ENCODE measurements at places on chromosomes 16 and 17.

DNA sequence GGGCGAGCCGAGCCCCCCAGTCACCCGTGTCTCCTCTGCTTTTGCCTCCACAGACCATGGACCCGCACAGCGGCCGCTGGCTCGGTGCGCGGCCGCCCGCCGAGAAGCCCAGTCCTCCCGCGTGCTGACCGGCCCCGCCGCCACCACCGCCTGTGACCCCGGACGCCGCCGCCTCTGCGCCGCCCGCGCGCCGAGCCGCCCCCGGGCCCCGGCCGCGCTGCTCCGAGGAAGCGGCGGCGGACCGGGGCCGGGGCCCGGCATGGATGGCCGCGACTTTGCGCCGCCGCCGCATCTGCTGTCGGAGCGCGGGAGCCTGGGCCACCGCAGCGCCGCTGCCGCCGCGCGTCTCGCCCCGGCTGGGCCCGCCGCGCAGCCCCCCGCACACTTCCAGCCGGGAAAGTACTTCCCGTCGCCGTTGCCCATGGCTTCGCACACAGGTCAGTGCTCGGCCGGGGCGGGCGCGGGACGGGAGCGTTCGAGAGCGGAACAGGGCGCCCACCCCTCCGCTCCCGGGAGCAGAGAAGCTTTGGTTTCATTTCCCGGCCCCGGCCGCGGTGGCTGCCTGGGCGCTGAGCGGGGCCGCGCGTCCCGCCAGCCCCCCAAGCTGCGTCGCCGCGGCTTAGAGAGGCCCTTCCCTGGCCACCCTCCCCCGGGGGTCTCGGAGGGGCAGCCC, 4.4 kb downstream of the BAHCC1 start:
- no peak for DNase-seq

DNA sequence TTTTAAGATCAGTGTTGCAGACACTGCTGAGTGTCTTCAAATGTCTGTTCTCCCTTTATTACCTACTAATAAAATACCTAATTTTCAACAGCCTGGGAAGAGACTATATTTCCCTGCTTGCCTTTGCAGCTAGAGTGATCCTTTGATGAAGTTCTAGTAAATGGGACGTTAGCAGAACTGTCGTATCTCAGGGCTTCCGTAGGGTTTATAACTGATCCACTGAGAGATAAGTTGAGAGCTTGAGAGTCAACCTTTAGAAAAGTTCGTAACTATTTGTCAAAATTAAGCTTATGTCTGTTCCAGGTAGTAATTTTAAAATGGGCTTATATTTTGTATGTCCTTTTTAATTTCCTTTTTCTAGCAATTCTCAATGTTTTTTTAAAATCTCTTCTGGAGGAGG, 527.0 kb downstream of the MAF start:
- DNase-seq, result no peak

GRCh38 chr17:69949973-69950695, 124.9 kb upstream of the KCNJ16 start:
- DNase-seq, result no peak

- DNase-seq, result no peak
Observed at GRCh38 chr17:81884968-81885367, 6.4 kb downstream of the ALYREF start.

DNA sequence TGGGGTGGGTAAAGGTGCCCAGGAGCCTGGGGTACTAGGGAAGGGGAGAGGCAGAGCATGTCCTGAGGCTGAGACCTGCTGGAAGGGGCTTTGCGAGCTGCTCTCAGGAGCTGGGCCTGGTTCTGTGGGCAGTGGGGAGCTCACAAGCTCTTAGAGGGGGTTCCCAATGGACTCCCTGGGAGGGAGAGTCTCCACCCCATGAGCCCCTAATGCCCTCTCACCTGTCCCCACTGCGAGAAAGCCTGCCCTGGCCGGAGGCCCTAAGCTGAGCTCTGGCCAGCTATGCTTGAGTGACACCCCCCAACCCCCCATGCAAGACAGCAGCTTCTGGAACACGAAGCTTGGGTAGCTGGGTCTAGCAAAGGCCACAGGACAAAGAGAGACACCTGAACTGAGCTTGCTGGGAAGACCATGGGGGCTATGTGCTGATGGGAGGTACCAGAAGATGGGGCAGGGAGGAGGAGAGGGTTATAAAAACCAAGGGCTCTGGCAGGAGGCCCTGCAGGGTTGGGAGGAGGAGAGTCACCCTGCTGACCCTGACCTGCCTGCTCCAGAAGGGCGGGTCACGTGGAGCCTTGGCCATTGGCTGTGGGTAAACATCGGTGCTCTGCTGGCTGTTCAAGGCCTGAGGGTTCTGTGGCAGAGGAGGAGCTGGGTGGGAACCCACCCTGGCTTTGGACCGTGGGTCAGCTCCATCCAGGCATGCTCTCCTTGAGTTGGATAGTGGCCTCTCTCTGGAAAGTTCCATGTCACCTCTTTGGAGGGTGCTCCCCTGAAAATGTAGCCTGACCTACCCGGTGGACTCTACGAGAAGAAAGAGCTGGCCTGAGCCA, 106.7 kb downstream of the RAB11FIP4 start:
- no peak for DNase-seq

GRCh38 chr17:42436391-42436790, 13.3 kb upstream of the CAVIN1 start:
- no peak for DNase-seq

GRCh38 chr17:71936977-71937376, 183.8 kb upstream of the SOX9 start:
- DNase-seq, result no peak

DNA sequence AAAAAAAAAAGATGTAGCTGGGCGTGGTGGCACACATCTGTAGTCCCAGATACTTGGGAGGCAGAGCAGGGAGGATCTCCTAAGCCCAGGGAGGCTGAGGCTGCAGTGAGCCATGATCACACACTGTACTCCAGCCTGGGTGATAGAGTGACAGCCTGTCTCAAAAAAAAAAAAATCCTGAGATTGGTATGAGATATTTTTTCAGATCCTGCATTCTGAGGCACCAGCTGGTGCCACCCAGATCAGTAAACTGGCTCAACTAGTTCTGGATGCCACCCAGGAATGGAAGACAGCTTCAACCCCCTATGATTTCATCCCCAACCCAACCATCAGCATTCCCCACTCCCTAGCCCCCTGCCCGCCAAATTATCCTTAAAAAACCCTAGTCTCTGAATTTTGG, 7.1 kb upstream of the GJC1 start:
- DNase-seq, result no peak

- DNase-seq, result no peak
Observed at GRCh38 chr16:30041841-30042240, 10.8 kb upstream of the TLCD3B start.

DNA sequence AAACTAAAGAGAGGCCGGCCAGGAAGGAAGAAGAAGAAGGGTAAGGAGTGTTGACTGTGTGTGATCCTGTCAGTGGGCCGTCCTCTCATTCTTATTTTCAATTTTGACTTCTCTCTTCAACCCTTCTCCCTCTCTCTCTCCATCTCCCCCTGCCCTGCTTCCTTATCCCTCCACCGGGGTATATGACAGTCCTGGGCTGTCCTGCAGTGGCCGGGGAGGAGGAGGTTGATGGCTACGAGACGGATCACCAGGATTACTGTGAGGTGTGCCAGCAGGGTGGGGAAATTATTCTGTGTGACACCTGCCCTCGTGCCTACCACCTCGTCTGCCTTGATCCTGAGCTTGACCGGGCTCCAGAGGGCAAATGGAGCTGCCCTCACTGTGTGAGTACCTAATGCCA, 5.6 kb downstream of the CHD3 start:
- DNase-seq, result no peak

GRCh38 chr17:72378414-72379390, 257.9 kb downstream of the SOX9 start:
- DNase-seq, result no peak

- no peak for DNase-seq
Observed at GRCh38 chr16:86080131-86080875, 181.3 kb downstream of the IRF8 start.

DNA sequence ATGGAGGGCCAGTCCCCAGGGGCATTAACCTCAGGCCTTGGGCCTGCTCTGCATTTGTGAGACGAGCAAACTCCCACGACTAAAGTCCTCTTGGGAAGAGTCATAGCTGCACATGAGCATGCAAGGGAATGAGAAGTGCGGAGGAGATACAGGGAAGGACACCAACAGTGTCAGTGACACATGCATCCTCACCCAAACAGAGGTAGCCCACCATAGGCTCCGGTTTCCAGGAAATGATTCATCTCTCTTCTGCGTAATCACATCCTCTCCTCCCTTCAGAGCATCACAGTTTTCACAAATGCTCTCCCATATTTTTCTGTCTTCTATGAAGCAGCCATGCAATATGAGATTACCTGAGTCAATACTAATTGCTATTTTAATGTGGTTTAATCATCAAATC, 725.7 kb upstream of the GOT2 start:
- DNase-seq, result no peak

DNA sequence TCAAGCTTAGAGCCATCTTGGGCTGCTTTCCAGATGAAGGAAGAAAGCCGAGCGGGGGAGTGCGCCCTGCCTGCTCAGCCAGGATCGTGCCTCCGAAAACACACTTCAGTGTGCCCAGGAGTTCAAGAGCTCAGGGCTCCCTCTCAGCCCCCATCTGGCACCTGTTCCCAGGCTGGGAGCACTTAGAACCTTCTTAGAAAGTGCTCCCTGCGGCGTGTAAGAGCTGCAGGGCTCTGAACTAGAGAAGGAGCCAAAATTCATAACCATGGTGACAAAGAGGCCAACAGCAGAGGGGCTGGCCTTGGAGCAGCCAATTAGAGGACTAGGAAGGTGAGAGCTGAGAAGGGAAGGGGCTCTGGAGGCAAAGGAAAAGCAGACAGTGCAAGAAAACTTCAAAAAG, 59.0 kb upstream of the TNRC6C start:
- DNase-seq, result no peak

- DNase-seq, result no peak
Observed at GRCh38 chr16:87447323-87447722, 45.5 kb downstream of the ZCCHC14 start.

- no peak for DNase-seq
Observed at GRCh38 chr17:17508646-17509591, 12.7 kb upstream of the RASD1 start.

- DNase-seq, result no peak
Observed at GRCh38 chr17:58283674-58284612, 3.2 kb upstream of the MPO start.

GRCh38 chr16:30644334-30644830, 6.4 kb upstream of the PRR14 start:
- no peak for DNase-seq

DNA sequence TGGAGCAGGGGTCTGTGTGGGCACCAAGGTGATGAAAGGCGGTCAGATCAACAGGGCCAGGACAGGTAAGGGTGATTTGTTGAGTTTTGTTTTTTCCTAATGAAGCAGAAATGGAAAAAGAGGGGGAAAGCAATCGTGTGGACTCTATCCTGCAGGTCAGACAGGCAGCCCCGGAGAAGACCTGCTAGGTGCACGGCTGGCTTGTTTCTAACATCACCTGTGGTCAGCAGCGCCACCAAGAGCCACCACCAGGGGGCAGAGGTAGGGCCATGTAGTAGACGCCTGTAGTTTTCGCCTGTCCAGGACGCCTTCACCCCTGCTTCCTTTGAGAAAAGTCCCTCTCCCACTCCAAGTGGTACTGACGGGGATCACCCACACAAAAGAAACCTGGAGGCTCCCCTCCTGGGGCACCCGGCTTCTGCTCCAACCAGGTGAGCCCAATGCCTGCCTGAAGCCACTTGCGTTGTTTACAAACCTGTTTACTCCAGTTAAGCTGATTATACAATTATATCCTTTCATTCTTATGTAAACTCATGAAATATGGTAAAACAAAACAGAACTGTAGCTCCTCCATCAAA, 54.2 kb upstream of the SEC14L1 start:
- DNase-seq, result peak; percentile 72

GRCh38 chr16:55091213-55091870, 160.7 kb downstream of the IRX5 start:
- DNase-seq, result no peak

GRCh38 chr16:88170528-88170991, 212.2 kb upstream of the ZNF469 start:
- no peak for DNase-seq

- DNase-seq, result no peak
Observed at GRCh38 chr16:4510747-4511426, 27.7 kb downstream of the CDIP1 start.

DNA sequence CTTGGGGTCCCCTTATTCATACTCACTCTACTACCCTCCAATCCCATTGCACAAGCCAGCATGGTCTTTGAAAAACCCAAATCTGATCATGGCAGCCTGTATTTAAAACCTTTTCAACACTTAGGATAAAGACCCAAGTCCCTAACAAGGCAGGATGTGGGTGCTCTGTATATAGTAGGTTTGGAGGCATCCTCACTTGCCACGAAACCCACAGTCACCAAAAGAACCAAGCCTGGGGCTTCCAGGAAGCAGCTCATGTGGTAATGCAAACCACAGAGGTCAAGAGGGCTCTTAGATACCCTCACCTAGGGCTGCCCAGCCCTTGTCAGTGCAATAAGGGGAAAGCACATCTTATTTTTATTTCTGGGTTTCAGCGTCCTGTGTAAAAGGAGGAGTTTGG, 218.6 kb upstream of the ASIC2 start:
- no peak for DNase-seq

- DNase-seq, result no peak
Observed at GRCh38 chr16:66442502-66443268, 15.6 kb downstream of the BEAN1 start.

- no peak for DNase-seq
Observed at GRCh38 chr16:83814659-83814985, 6.8 kb downstream of the HSBP1 start.

- DNase-seq, result no peak
Observed at GRCh38 chr16:70736465-70737376, 50.9 kb upstream of the MTSS2 start.

DNA sequence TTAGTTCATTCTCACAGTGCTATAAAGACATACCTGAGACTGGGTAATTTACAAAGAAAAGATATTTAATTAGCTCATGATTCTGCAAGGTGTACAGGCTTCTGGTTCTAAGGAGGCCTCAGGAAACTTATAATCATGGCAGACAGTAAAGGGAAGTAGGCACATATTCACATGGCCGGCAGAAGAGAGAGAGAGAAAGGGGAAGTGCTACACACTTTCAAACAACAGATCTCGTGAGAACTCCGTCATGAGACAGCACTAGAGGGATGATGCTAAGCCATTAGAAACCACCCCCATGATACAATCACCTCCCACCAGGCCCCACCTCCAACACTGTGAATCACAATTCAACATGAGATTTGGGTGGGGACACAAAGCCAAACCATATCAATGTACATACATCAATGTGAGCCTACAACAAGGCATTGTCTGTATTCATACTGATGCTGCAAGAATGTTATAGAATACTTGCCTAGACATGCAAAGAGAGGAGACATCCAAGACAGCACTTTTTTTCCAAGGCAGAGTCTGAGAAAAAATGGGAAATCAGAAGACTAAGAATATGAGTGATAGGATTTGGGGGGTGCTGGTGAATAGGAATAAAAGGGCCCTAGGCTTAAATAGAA, 114.8 kb upstream of the XYLT1 start:
- no peak for DNase-seq
